Esophagus muscularis mucosa (tissue), 4 donors: ENCODE measurements at places on chromosomes 2 and 18. TPM values are rescaled to one million over a fixed set of nuclear protein-coding genes. Genes with fewer than 3 reads are reported as not detected.

The TMEM247 gene
- not detected for total RNA-seq

DNA sequence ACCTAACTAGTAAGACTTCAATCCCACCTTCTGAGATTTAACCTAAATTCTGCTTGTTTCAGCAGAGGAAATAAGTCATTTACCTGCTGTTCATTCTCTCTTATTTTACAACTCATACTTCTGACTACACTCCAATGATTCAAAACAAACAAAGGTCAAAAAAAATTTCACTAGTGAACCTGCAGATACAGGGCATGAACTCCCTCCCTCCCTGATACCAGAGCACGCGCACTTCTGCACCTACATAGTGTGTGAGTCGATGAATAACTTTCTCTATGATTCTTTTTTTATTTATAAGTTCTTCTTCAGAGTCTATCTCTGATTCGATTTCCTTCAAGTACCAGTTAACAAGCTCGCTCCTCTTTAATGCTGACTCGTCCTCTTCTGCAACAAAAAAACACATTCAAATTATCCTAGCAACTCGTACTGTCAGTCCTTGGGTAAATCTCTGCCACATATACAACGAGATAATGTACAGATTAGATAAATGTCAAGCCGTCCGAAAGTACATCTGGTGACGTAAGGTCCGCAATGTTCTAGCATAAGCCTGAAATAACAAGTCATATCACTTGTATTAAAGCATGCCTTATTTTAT, 7.4 kb upstream of the LCT start:
- DNase-seq = peak; percentile 37

GRCh38 chr2:180015951-180016709, 9.0 kb upstream of the CWC22 start:
- no peak for DNase-seq

DNA sequence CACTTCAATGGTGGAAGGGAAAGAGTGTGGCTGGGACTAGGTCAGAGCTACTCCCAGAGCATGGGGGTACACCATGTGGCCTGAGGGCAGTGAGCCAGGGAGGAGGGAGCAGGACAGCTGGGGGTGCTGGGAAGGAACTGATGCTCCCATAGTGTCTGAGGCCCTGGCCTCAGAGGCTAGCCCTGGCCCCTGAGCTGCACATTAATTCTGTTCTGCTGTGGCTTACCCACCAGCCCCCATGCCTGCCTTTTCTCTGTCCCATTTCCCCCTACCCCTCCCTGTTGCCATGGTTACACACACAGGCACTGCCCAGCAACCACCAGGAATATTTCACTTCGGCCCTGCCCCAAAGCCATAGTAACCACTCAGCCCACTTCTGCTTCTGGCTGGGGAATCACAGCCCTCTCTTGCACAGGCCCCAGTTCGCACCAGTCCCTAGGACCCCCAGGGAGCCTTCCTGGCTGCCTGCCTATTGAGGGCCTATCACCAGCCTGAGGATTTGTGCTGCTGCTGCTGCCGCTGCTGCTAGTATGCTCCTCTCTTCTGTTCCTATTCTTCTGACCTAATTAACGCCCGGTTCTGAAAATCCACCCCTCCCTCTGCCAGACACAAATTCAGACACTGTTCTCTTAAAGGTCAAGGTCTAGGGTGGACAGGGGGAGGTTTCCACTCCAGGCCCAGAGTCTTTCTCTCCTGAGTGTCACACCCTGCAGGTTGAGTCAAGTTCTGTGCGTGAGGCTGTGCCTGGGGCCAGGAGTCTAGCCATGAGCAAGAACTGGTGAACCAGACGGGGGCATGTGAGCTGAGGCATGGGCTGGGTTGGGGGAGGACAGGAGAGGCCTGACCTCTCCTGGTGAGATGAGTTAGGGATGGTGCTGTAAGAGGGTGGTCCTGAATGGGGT, 87.1 kb upstream of the MCFD2 start:
- no peak for DNase-seq
